ENCODE measurements at places on chromosomes 6 and 20.

DNA sequence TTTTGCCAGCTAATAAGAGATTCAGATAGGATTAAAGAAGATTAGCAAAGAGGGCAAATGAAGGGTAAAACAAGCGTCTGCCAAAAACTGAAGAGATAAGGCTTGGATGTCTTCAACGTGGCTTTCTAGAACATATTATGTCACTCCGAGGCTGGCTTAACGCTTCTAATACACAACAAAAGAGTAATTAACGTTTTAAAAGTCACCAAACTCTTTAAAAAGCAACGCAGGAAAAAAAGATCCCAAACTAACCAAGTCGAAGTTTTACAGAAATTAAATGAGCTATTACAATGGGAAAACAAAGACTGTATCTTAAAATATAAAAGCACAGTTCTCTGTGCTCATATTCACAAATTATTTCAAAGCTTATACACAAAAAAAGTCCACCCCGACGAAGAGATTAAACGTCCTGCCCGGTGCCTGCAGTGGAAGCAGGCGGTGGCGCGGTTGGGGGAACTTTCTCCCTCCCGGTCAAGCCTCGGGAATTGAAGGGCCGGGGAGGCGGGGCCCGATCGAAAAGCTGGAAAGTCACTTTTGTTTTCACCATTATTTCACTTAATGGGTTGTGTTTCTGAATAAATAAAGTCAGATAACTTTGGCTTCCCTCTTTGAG, 1.2 kb downstream of the MAK start:
- H3K36me3 ChIP-seq, result peaks cover 3% of the 10 kb centered on the region
- peak overlapping the region; percentile 81 for H3K4me3 ChIP-seq
- peak overlapping the region; percentile 81 for H3K27ac ChIP-seq
- DNase-seq, result no peak

- no peak overlapping the region for H3K4me3 ChIP-seq
- DNase-seq, result no peak
- H3K36me3 ChIP-seq, result peaks cover 4% of the 10 kb centered on the region
- peaks cover 30% of the 10 kb centered on the region for H3K27me3 ChIP-seq
- H3K4me1 ChIP-seq, result no peaks in the 10 kb centered on the region
These were observed 459.1 kb upstream of the CITED2 start for GRCh38 chr6:139833592-139833991.

- H3K36me3 ChIP-seq, result peaks cover 3% of the 10 kb centered on the region
- H3K27me3 ChIP-seq, result peaks cover 36% of the 10 kb centered on the region
- no peak for DNase-seq
- H3K27ac ChIP-seq, result no peak overlapping the region
These were observed 4.1 kb downstream of the C20orf202 start for GRCh38 chr20:1207293-1207878.

DNA sequence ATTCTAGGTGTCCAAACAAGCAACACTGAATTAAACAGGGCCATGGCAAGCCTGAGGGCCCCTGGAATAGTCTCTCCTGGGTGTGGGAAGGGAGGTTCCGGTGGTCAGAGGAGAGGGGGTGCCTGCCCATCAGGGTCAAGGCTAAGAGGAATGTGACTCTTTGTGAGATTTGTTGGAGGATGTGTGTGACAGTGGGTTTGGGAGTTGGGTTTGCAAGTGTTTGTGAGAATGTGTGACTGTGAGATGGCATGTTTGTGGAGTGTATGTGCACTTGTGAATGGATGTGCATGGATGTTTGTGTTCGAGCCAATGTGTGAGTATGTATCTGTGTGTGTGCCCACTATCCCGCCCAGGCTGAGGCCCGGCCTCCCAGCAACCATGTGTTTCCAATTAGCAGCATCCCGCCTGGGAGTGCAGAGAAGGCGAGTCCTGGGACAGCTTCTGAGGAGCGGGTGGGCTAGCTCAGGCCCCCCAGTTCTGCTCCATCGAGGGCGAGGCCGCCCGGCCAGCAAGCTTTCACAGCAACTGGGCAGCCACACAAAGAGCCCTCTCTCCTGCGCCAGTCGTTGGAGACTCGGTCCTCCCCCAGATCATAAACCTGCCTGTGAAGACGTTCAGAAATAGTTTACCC, 12.6 kb downstream of the FOXC1 start:
- no peak for DNase-seq
- H3K4me3 ChIP-seq, result no peak overlapping the region
- peaks cover 11% of the 10 kb centered on the region for H3K36me3 ChIP-seq
- peaks cover 20% of the 10 kb centered on the region for H3K4me1 ChIP-seq
- H3K27me3 ChIP-seq, result peaks cover 65% of the 10 kb centered on the region
- no peak overlapping the region for H3K27ac ChIP-seq

DNA sequence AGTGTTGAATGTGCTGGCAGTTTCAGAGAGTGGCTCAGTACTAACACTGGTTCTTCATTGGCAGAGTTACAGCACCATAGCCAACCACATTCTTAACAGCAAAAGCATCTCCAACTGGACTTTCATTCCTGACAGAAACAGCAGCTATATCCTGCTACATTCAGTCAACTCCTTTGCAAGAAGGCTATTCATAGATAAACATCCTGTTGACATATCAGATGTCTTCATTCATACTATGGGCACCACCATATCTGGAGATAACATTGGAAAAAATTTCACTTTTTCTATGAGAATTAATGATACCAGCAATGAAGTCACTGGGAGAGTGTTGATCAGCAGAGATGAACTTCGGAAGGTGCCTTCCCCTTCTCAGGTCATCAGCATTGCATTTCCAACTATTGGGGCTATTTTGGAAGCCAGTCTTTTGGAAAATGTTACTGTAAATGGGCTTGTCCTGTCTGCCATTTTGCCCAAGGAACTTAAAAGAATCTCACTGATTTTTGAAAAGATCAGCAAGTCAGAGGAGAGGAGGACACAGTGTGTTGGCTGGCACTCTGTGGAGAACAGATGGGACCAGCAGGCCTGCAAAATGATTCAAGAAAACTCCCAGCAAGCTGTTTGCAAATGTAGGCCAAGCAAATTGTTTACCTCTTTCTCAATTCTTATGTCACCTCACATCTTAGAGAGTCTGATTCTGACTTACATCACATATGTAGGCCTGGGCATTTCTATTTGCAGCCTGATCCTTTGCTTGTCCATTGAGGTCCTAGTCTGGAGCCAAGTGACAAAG, 17.0 kb upstream of the ADGRF4 start:
- no peaks in the 10 kb centered on the region for H3K4me1 ChIP-seq
- no peak overlapping the region for H3K4me3 ChIP-seq
- H3K27ac ChIP-seq, result no peak overlapping the region
- DNase-seq, result no peak
- H3K36me3 ChIP-seq, result no peaks in the 10 kb centered on the region

GRCh38 chr6:17086469-17086868, 15.4 kb upstream of the STMND1 start:
- H3K27ac ChIP-seq, result no peak overlapping the region
- peaks cover 2% of the 10 kb centered on the region for H3K36me3 ChIP-seq
- H3K4me3 ChIP-seq, result no peak overlapping the region
- H3K4me1 ChIP-seq, result peaks cover 4% of the 10 kb centered on the region
- H3K27me3 ChIP-seq, result peaks cover 24% of the 10 kb centered on the region

GRCh38 chr6:47405273-47405672, 72.3 kb upstream of the CD2AP start:
- H3K27me3 ChIP-seq, result peaks cover 25% of the 10 kb centered on the region
- H3K36me3 ChIP-seq, result peaks cover 6% of the 10 kb centered on the region
- no peak for DNase-seq
- no peak overlapping the region for H3K27ac ChIP-seq
- H3K4me3 ChIP-seq, result no peak overlapping the region

GRCh38 chr6:125104425-125104824, 49.1 kb upstream of the TPD52L1 start:
- DNase-seq, result no peak
- no peaks in the 10 kb centered on the region for H3K27me3 ChIP-seq
- H3K4me3 ChIP-seq, result no peak overlapping the region
- H3K4me1 ChIP-seq, result peaks cover 11% of the 10 kb centered on the region

- no peaks in the 10 kb centered on the region for H3K4me1 ChIP-seq
- H3K27ac ChIP-seq, result no peak overlapping the region
- H3K36me3 ChIP-seq, result no peaks in the 10 kb centered on the region
- peaks cover 21% of the 10 kb centered on the region for H3K27me3 ChIP-seq
These were observed 46.9 kb upstream of the ENPP5 start for GRCh38 chr6:46217671-46218131.

DNA sequence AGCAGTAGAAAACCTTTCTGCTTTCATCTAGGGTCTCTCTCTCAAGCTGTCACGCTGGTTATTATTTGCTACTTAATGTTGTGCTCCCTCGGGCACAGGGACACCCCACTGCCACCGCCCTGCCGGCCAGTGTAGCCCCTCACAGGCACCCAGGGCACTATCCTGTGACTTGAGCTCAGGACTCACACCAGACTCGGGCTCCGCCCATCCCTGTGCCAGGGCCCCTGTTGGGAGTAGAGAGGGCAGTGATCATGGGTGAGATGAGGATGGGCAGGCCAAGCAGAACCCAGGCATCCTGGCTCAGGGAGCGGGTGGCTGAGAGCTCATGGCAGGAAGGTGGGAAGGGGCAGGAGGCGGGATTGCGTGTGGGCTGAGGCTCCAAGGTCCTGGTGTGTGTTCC, 371.9 kb downstream of the ZFAND3 start:
- H3K27me3 ChIP-seq, result no peaks in the 10 kb centered on the region
- H3K36me3 ChIP-seq, result peaks cover 9% of the 10 kb centered on the region
- H3K4me3 ChIP-seq, result no peak overlapping the region
- no peak overlapping the region for H3K27ac ChIP-seq
- H3K4me1 ChIP-seq, result peaks cover 15% of the 10 kb centered on the region

DNA sequence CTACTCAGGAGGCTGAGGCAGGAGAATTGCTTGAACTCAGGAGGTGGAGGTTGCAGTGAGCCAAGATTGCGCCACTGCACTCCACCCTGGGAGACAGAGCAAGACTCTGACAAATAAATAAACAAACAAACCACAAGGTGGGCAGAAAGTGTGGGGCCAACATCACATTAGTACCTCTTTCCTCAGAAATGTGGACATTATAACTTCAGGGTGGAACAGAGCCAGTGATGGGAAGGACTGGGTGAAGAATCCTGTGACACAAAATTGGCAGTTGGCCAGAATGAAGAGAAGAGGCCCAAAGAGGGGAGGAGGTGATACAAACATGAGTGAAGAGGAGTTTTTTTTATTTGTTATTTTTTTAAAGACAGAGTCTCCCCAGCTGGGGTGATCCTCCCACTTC, 50.6 kb downstream of the NUP153 start:
- DNase-seq, result no peak
- H3K36me3 ChIP-seq, result peaks cover 2% of the 10 kb centered on the region
- no peaks in the 10 kb centered on the region for H3K27me3 ChIP-seq

DNA sequence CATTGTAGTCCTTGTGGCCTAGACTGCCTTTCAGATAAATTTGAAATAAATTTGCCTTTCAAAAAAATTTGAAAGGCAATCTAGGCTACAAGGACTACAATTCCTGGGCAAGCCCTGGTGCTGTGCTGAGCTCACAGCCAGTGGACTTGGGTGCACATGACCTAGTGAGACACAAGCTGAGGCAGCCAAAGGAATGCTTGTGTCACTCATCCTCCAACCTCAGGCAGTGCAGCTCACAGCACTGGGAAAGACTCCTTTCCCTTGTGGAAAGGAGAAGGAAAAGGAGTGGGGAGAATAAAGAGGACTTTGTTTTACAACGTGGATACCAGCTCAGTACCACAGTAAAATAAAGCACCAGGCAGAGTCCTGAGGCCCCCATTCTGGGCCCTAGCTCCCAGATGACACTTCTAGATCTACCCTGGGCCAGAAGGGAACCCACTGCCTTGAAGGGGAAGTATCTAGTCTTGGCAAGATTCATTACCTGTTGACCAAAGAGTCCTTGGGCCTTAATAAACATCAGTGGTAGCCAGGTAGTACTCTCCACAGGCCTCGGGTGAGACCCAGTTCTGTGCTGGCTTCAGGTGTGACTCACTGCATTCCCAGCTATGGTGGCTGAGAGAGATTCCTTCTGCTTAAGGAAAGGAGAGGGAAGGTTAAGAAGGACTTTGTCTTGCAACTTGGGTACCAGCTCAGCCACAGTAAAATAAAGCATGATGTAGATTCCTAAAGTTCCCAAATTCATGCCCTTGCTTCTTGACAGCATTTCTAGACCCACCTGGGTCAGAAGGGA, 659.7 kb upstream of the FLRT3 start:
- DNase-seq, result no peak
- no peaks in the 10 kb centered on the region for H3K4me1 ChIP-seq
- no peak overlapping the region for H3K27ac ChIP-seq
- H3K36me3 ChIP-seq, result no peaks in the 10 kb centered on the region
- no peaks in the 10 kb centered on the region for H3K27me3 ChIP-seq

DNA sequence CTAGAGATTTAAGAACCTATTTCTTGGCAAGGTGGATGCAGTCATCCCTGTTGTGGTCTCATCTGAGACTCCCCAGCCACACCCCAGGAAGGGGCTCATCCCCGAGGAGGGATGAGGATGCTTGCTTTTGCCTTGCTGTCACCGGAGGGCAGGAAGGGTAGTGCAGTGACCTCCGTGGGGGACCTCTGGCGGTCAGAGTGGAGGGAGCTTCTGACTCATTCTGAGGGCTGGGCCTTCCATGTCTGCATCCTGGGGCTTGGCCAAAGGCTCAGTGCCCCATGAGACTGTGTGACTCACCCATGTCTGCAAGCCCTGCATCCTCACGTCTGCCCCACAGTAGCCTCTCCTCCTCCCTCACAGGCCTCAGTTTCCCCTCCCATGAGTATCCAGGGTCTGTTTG, 38.7 kb downstream of the UQCC2 start:
- H3K4me3 ChIP-seq, result no peak overlapping the region
- peak overlapping the region; percentile 57 for H3K27ac ChIP-seq
- DNase-seq, result no peak
- peaks cover 9% of the 10 kb centered on the region for H3K36me3 ChIP-seq
- no peaks in the 10 kb centered on the region for H3K27me3 ChIP-seq

DNA sequence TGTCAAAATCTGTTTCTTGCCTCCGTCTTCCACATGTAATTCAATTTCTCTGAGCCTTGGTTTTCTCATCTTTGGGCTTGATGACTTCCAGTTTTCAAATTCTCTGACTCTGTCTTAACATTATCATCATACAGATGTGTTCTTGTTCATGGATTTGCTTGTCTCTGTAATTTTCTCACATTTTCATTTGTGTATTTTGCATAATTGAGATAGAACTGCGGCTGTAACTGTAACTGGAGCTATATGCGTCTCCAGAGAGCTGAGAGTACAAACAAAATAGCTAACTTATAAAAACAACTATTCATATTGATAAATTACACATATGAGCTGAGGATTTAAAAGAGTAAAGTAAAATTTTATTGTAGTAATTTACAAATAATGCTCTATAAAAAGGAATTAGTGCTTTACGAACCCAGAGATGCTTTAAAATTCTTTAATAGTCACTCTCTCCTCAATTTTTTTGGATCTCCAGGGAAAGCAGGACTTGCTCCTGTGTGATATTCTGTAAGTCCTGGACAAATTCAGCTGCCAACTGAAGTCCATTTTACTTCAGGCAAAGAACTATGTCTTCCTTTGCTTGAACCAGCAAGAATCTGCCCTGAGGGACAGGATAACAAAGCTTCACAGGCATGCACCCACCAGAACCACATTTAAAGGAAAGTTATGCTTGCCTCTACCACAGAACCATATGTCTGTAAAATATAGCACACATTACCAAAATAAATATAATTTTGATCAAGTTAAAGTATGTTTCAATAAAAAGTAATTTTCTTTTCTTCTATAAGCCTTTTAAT, 288.3 kb downstream of the KHDC1L start:
- H3K27ac ChIP-seq, result no peak overlapping the region
- DNase-seq, result no peak
- H3K4me3 ChIP-seq, result no peak overlapping the region
- peaks cover 5% of the 10 kb centered on the region for H3K27me3 ChIP-seq
- no peaks in the 10 kb centered on the region for H3K4me1 ChIP-seq

All from T-helper 17 cell (primary cell).